ENCODE measurements at places on chromosomes 4 and X.
A peak's percentile ranks its signal among the peaks of the same experiment; 100 is the strongest.

GRCh38 chrX:23756165-23756564, 13.1 kb upstream of the ACOT9 start:
- DNase-seq, result peak; percentile 13

GRCh38 chr4:152161676-152162330, 374.1 kb downstream of the FBXW7 start:
- no peak for DNase-seq

- DNase-seq, result no peak
These were observed 468.2 kb upstream of the DIPK2B start for GRCh38 chrX:45668686-45669443.

GRCh38 chr4:64001229-64001898, 407.9 kb downstream of the TECRL start:
- no peak for DNase-seq

DNA sequence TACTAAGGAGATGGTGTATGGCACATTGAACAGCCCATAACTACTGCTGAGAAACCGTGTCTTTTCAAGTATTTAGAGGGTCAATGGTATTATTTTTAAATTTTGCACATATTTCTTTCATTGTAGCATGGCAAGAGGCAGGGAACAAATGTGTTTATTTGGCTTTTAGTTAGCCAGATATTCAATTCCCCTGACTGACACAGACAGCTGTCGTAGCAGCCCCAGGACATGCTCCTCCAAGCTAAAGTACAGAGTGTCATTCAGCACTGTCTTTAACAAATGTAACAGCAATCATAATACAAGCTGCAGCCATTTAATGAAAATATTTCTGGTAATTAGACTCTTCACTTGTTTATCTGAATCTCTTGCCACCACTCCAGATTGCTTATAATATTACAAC, 687.1 kb downstream of the KLHL13 start:
- no peak for DNase-seq

DNA sequence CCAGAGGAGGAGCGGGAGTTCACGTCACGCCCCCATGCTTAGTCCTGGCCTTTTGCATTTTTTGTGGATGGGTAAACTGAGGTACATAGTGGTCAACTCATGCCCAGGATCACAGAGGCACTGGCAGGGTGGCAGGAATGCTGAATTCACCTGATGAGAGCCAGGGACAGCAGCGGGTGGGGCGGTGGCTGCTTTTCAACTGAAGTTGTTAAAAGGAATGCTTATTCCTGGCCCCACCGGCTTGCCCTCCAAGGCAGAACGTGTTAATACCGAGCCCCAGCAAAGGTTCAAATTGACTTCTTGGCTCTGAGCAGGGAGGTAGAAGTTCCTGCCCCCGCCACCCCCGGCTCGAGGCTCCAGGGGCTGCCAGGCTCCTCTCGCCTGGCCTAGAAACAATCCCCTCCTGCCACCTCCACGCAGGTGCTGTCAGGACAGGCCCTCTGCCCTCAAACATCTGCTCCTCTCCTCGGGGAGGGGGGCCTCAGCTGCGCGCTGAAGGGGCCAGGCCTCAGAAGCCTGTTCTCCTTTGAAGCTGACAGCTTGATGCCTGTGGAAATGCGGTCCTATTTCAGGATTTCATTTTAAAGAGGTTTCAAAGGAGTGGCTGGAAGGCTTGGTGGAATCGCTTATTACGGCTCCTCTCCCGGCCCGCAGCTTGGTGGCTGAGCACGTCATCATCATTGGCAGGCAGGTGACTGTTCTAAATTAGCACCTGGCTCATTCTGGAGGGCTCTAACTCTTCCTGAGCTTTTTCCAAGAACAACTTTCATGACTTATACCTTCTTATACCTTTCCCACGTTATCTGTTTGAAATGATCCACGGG, 93.0 kb downstream of the PHKA2 start:
- DNase-seq, result no peak
